Activated gamma-delta T cell treated with Interleukin-2 at 50 U/mL for 16 hours (primary cell): ENCODE measurements at places on chromosomes 11 and 22.
A peak's percentile ranks its signal among the peaks of the same experiment; 100 is the strongest.

DNA sequence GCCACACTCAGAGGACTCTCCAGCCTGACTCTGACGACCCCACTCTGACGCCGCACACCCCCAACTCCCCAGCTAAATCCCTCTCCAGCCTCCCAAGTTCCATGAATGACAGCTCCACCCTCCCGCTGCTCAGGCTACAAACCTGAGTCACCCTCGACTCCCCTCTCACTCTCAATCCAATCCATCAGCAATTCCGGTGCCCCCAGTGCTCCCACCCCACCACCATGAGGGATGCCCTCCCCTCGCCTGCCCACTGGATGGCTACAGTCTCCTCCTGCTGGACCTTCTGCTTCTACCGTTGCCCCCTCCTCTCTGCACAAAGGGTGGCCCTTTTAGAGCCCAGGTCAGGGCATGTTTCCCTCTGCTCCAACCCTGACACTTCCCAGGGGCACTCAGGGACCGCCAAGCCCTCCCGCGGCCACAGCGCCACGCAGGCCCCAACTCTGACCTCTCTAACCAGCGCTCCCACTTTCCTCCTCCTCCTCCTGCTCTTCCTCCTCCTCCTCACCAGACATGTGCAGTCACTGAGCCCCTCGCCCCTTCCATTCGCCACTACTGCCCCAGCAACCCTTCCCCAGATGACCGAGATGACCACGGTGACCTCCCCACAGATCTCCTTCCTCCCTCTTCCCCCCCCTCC, 69.5 kb upstream of the NUP50 start:
- DNase-seq: no peak

DNA sequence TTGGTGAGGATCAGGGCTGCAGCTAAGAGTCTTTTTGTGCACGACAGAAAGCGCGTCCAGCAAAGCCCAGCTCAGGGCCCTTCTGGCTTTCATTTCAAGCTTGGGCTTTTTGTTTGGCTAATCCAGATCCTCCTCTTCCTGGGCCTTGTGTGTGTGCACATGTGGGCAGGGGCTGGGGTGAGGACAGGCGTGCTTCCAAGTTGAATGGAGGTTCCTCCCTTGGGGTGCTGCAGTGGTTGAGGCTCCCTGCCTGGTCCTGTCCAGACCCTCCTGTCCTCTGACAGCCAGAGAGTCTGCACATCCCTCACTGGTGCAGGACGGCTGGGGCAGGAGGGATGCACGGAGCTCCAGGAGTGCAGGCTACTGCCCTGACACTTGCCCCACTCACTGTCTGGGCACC, 62.0 kb upstream of the NECTIN1 start:
- DNase-seq: no peak

GRCh38 chr11:59283825-59284772, 71.4 kb upstream of the MPEG1 start:
- peak; percentile 26 for DNase-seq

GRCh38 chr11:103420593-103420992, 311.4 kb downstream of the DYNC2H1 start:
- DNase-seq: no peak

GRCh38 chr11:37107831-37108230, 509.8 kb upstream of the RAG2 start:
- no peak for DNase-seq

- DNase-seq: no peak
Observed at GRCh38 chr11:29022676-29023075, 914.5 kb downstream of the METTL15 start.

GRCh38 chr11:122322329-122322728, 206.3 kb upstream of the BLID start:
- no peak for DNase-seq

DNA sequence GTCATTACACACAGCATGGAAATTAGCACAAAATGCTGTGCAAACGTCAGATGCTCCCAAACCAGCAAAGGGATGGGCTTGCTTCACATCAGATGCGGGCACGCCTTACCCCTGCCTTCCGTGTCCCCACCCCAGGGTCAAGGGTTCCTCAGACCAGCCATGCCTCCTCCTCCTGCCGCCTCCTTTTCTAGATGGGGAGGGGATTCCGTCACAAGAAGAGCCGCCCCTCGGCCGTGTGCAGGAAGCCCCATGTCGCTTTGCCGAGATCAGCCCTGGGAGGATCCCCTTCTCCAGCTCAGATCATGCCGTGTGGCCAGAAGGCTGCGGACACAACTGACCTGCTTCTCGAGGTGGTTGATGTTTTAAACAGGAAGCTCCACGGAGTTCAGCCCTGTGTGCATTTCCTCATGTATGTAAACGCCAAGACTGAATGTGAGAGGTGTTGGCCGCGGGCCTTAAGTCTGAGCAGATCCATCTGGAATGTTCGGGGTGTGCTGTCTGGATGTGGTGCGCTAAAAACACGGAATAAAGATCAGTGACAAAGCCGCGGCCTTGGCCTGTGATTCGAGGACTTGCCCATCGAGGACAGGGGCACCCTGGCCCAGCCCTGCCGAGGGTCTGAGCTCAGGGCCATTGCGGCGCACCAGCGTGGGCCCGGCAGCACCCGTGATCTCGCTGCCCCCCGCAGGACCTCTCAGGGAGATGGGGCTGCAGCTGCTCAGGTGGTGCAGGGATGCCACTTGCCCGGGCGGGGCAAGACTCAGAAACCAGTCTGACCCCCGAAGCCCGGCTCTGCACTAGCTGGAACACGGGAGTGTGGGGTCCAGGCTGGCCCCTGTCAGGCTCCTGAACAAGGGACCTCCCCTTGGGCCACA, 412.9 kb downstream of the TBC1D22A start:
- DNase-seq: no peak

DNA sequence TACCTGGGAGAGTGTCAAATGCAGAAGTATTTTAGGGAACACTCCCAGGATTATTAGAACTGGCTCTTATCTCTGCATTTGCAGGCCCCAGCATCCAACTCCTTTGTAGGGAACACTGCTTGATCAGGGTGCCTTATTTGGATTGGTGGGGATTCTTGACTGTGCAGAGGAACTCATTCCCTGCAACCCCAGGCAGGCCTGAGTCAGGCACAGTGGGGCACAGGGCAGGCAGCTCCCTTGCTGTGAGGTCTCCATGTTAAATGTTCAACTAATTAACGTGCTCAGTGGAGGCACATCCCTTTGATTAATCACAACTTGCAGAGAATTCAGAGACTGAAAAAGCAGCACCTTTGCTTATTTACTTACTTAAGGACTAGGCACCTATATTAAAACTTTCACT, 102.3 kb upstream of the TENM4 start:
- DNase-seq: no peak

DNA sequence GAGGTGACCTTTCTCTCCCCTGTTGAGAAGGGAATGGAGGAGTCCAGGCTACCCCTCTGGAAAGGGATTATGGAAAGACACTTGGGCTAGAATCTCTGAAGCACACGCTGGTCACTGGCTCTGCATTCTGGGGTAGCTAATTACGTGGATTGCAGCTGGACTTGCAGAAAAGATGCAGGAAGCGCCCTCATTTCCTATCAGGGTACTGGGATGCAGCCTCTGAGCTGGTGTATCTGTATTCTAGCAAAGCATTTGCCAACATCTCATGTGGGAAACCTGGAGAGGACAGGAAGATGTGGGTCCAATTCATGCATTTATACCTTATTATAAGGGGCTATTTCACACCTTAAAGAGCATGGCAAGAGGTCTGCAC, 44.3 kb downstream of the CD82 start:
- no peak for DNase-seq

GRCh38 chr11:103077554-103077953, 14.4 kb downstream of the DCUN1D5 start:
- DNase-seq: no peak

- DNase-seq: no peak
Observed at GRCh38 chr11:72621008-72621610, 53.1 kb downstream of the PDE2A start.

DNA sequence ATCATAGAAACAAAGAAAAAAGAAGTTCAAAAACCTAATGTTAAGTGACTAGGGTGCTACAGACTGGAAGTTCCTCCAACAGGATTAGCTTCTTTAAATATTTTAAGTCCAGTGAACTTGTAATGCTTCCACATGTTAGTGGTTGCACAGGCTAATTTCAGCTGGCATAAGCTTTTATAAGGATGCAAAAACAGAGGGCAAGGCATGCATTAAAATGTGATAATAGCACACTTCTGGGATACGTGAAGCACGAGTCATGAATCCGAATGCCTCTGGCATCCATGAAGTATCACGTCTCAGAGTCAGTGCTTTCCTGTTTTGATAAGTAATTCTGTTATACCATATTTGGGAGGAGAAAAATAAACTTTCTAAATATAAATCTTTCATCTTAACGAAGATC, 106.8 kb downstream of the DCDC1 start:
- no peak for DNase-seq

DNA sequence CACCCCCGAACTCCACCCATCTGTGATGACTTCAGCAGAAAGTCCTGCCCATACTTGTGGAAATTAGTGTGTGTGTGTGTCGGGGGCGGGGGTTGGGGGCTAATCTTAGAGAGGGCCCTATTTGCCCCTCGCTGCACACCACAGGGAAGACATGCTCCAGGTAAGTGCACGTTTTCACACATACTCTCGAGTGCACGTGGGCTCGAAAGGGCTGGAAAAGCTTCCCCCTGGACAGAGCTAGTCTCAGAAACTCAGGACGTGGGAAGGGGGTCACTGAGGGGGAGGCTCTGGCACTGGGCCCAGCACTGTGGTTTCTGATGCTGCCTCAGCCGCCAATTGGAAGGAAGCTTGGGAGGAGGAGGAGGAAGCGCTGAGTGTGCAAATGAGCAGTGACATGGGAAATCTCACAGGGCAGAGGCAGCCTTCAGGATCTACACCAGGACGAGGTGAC, 40.7 kb upstream of the CD82 start:
- DNase-seq: no peak

DNA sequence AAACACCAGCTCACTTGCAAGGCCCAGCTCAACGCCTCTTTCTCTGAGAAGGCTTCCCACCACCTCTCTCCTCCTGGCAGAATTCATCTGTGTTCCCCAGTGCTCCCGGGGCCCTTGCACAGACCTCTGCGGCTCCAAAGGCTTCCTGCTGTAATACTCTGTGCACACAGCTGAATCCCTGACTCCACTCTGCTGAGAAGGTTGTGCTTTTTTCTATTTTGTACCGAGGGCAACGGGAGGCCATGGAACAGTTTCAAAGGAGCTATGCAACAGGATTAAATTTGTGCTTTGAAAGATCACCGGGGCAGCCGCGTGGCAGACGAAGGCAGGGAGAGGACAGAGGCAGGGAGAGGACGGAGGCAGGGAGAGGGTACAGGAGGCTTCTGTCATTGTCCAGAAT, 49.2 kb upstream of the SYT7 start:
- no peak for DNase-seq

- no peak for DNase-seq
Observed at GRCh38 chr11:70532066-70532440, 133.7 kb downstream of the CTTN start.

GRCh38 chr22:44721213-44721612, 19.2 kb downstream of the PRR5 start:
- DNase-seq: no peak

GRCh38 chr22:37126383-37126782, 16.9 kb upstream of the TMPRSS6 start:
- DNase-seq: no peak

- DNase-seq: no peak
Observed at GRCh38 chr11:45858751-45859398, 11.6 kb downstream of the CRY2 start.

DNA sequence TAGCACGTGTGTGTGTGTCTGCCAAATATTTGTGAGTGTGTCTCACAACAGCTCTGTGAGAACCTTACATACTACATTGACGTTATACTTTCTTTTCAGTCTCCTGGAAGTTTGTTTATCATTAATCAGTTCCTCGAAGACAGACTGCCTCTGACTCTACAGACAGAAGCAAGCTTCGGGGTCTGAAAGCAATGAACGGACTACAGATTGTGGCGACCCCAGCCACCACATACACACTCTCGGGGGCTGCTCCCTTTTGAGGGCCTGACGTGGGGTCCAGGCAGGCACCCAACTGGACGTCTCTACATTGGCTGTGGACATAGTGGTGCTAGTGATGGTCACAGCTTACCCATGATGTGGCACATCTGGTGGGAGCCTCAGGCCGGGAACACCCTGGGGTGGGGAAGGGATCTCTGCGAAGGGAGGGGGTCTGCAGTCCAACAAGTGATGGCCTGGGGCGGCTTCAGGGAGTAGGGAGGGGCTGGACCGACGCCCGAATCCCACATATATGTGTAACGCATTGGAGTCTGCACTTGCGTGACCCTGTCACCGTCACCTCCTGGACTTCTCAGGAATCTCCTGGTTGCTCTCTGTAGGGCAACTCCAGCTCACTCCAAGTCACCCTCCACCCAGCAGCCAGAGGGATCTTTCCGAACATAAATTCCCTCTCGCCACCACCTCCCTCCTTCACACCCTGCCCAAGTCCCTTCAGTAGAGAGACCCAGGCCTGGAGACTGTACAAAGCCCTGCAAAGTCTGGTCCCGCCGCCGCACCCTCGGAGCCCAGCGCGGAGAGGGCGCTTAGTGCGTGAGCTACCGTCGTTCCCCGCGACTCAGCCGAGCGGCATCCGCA, 30.4 kb upstream of the TRIM29 start:
- no peak for DNase-seq

DNA sequence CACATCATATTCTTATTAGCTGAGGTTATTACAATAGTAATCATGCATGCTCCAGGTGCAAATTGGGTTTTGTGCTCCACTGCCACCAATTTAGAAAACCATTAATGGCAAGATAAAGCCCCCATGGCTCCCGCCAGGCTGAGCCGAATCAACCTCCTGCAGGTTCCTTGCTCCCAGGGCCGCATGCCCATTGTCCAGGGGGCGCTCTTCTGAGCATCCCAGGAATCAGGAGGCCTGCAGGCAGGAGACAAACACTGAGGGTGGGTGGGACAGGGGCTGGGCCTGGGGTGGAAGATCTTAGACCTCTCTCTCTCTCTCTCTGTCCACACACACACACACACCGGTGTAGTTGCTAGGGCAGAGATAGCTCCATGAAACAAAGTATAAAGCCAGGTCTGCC, 57.4 kb downstream of the BUD13 start:
- DNase-seq: no peak

DNA sequence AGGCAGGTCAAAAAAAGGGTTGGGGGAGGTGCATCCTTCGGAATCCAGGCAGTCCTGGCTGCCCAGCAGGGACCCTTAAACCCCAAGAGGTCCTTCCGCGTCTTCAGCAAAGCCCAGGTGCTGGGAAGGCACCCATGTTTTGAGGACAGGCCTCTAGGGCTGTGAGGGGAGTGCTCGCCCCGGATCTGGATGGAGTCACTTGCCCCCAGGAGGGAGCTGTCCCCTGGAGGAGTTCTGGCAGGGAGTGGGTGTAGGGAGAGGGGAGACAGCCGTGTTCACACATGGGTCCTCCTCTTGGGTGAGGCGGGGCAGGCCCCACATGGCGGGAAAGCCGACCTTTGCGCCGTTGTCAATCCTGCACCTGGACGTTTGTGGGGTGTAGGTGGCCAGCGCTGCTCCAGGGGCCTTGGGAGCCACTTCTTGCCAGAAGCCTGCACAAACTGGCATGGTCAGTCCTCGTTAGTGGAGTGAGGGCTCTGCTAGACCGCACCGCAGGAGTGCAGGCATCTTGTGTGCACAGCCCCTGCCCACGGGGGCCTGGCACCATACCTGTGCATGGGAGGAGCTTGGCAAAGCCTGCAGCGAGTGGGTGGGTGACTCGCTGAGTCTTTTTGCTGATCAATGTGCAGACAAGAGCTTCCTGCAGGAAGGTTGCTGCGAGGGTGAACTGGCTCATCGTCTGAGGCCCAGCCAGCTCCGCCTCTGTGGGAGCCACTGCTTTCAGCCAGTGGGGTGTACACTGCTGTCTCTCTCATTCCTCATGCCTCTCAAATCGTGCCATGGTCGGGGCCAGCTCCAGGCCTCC, 16.0 kb downstream of the PPIL2 start:
- no peak for DNase-seq
